ENCODE measurements at places on chromosomes 1 and 21.

- peak; percentile 22 for DNase-seq
Measured at GRCh38 chr1:26602378-26602959, 72.9 kb downstream of the RPS6KA1 start.

- no peak for DNase-seq
Measured at GRCh38 chr1:52590266-52590665, 11.9 kb upstream of the GPX7 start.

GRCh38 chr1:183942933-183943693, 94.4 kb downstream of the COLGALT2 start:
- no peak for DNase-seq

- DNase-seq = no peak
Measured at GRCh38 chr1:179052776-179053175, 27.1 kb downstream of the FAM20B start.
